Sigmoid colon (tissue), 7 donors: ENCODE measurements at places on chromosomes 3 and 15. TPM values are rescaled to one million over a fixed set of nuclear protein-coding genes. Genes with fewer than 3 reads are reported as not detected.

Gene SEC22C
- total RNA-seq, result 52.3 TPM

Gene ACAA1
- total RNA-seq, result 42.6 TPM

Gene RETNLB
- total RNA-seq, result not detected

Gene FAM3D
- 0.36 TPM for total RNA-seq

Gene ARGFX
- total RNA-seq, result not detected

Gene CACNA2D3
- 7.2 TPM for total RNA-seq

Gene SLC25A38
- total RNA-seq, result 26.8 TPM

Gene PAK6
- 3.0 TPM for total RNA-seq

DNA sequence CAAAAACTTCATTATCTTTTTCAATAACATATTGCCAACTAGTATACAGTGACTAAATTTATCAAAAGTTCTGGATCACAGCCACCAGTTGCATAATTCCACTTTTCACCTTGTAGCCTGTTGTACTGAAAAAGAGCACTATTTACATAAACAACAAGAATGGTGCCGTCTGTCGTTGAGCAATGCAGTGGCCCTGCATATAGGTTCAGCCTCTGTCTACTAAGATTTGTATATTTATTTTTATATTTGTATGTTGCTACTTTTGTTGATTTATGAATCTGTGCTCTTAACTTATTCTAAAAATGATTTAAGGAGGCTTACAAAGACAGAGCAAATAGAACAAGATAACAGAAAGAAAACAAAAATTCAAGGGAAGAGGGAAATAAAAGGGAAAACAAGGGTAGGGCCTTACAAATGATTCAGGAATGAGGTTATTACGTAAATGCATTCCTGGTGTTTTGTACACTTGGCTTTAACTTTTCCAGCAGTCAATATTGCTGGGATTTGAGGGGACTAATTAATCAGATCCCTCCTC is 257.6 kb upstream of the STT3B start:
- peaks cover 5% of the 10 kb centered on the region for H3K4me1 ChIP-seq
- H3K36me3 ChIP-seq, result no peaks in the 10 kb centered on the region
- no peaks in the 10 kb centered on the region for H3K27me3 ChIP-seq
- no peak overlapping the region for H3K4me3 ChIP-seq
- no peak for DNase-seq

GRCh38 chr3:16140894-16141285 is 33.6 kb upstream of the GALNT15 start:
- H3K36me3 ChIP-seq, result no peaks in the 10 kb centered on the region
- DNase-seq, result no peak
- H3K4me1 ChIP-seq, result no peaks in the 10 kb centered on the region
- H3K4me3 ChIP-seq, result no peak overlapping the region
- peak overlapping the region; percentile 45 for H3K27ac ChIP-seq
- no peaks in the 10 kb centered on the region for H3K27me3 ChIP-seq

- no peaks in the 10 kb centered on the region for H3K36me3 ChIP-seq
- no peak overlapping the region for H3K27ac ChIP-seq
- no peaks in the 10 kb centered on the region for H3K27me3 ChIP-seq
- DNase-seq, result peak; percentile 72
Measured at GRCh38 chr15:77107531-77108355, 36.8 kb upstream of the TSPAN3 start.

DNA sequence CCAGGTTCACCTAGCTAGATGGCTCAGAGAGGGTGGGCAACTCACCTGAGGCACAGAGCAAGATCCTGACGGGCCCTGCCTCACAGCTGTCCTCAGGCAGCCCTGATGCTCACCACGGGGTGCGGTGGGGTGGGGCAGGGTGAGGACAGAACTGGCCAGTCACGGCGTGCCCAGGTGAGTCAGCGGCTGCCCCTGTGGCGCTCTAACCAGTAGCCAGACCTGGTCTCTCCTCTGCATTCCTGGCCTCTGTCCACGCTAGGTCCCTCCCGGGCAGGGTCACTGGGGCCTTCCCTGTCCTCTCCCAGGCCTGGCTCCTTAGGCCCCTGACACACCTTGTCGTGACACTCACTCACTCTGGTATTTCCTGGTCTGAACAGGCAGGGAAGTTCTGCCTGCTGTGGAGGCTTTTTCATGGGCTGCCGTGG is 901 bp downstream of the ALS2CL start:
- H3K27me3 ChIP-seq, result no peaks in the 10 kb centered on the region
- no peaks in the 10 kb centered on the region for H3K36me3 ChIP-seq
- no peak for DNase-seq

- peaks cover 11% of the 10 kb centered on the region for H3K36me3 ChIP-seq
- peaks cover 17% of the 10 kb centered on the region for H3K4me1 ChIP-seq
- H3K27me3 ChIP-seq, result no peaks in the 10 kb centered on the region
- H3K27ac ChIP-seq, result peak overlapping the region; percentile 38
- no peak overlapping the region for H3K4me3 ChIP-seq
- no peak for DNase-seq
Measured at GRCh38 chr3:158709666-158710083, 22.6 kb downstream of the RARRES1 start.

DNA sequence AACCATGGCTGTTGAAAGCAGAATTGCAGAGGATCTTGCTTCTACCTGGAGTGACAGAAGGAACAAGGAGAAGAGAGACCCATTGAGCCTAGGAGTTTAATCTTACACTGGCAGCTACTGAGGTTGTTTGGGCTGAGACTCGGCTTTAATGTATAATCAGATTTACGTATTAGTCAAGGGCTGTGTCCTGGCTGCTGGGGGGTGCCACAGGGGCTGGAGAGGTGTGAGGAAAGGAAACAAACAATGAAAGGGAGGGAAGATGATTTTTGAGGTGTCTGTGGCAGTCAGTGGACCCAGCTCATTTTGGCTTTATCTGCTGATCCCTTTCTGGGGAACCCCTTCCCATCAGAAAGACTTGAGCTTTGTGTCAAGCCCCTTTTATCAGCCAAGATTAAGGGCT is 95.7 kb downstream of the PRICKLE2 start:
- no peak overlapping the region for H3K4me3 ChIP-seq
- H3K4me1 ChIP-seq, result no peaks in the 10 kb centered on the region
- no peak overlapping the region for H3K27ac ChIP-seq
- no peak for DNase-seq
- no peaks in the 10 kb centered on the region for H3K27me3 ChIP-seq
- H3K36me3 ChIP-seq, result no peaks in the 10 kb centered on the region

GRCh38 chr15:80167936-80168335 is 15.1 kb downstream of the FAH start:
- H3K27ac ChIP-seq, result no peak overlapping the region
- DNase-seq, result peak; percentile 26
- H3K27me3 ChIP-seq, result no peaks in the 10 kb centered on the region
- H3K36me3 ChIP-seq, result peaks cover 9% of the 10 kb centered on the region
- no peaks in the 10 kb centered on the region for H3K4me1 ChIP-seq

DNA sequence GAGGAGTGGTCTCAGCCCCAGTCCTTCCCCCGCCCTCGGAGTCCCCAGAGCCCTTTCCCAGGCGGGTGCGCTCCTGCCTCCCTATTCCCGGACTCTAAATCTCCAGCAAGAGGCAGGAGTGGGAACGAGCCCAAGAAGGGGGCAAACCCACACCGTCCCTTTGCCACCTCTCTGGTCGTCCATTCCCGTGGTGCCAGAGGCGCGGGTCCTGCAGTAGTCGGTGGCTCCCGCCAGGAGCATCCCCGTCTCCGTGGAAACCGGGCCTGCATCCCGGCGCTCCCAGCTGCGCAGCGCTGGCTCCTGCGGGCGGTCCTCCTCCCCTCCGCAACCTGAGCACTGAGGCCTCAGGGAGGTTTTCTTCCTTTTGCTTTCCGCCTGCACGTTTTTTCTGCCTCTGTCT is 44.8 kb downstream of the LHFPL4 start:
- no peaks in the 10 kb centered on the region for H3K36me3 ChIP-seq
- no peak overlapping the region for H3K4me3 ChIP-seq
- H3K27me3 ChIP-seq, result peaks cover 38% of the 10 kb centered on the region
- no peak overlapping the region for H3K27ac ChIP-seq
- DNase-seq, result no peak

GRCh38 chr3:4708230-4708629 is 215.1 kb downstream of the ITPR1 start:
- H3K36me3 ChIP-seq, result peaks cover 35% of the 10 kb centered on the region
- H3K4me1 ChIP-seq, result no peaks in the 10 kb centered on the region
- H3K27ac ChIP-seq, result no peak overlapping the region
- H3K27me3 ChIP-seq, result no peaks in the 10 kb centered on the region

GRCh38 chr15:66964111-66964738 is 101.2 kb upstream of the SMAD3 start:
- DNase-seq, result no peak
- H3K27me3 ChIP-seq, result no peaks in the 10 kb centered on the region
- no peak overlapping the region for H3K27ac ChIP-seq
- no peaks in the 10 kb centered on the region for H3K4me1 ChIP-seq

DNA sequence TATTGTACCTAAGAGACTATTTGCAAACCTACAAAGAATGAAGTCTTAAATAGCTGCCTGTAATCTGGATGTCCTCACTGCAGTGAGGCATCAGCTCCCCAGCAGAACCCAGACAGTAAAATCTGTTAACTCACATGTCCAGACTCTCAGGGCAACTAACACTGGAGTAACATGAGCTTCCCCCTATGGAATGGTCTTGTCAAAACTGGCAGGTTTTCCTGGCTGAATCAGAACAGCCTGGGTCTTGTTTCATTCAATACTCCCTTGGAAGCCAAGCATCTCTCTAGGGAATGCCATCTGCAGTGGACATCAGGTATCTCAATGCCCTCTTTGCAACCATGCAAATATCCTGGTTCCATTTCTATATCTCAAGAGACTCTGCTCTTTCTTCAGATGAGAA is 24.4 kb downstream of the PTPN9 start:
- no peak overlapping the region for H3K27ac ChIP-seq
- DNase-seq, result no peak
- no peaks in the 10 kb centered on the region for H3K36me3 ChIP-seq
- H3K4me3 ChIP-seq, result no peak overlapping the region
- no peaks in the 10 kb centered on the region for H3K4me1 ChIP-seq

- DNase-seq, result peak; percentile 20
- H3K36me3 ChIP-seq, result no peaks in the 10 kb centered on the region
- no peak overlapping the region for H3K27ac ChIP-seq
- H3K4me1 ChIP-seq, result no peaks in the 10 kb centered on the region
- no peak overlapping the region for H3K4me3 ChIP-seq
Measured at GRCh38 chr15:70182858-70183695, 85.4 kb upstream of the TLE3 start.

- H3K27me3 ChIP-seq, result no peaks in the 10 kb centered on the region
- H3K4me1 ChIP-seq, result no peaks in the 10 kb centered on the region
- no peak overlapping the region for H3K4me3 ChIP-seq
- no peaks in the 10 kb centered on the region for H3K36me3 ChIP-seq
- DNase-seq, result no peak
Measured at GRCh38 chr3:38154625-38155255, 10.6 kb upstream of the OXSR1 start.

DNA sequence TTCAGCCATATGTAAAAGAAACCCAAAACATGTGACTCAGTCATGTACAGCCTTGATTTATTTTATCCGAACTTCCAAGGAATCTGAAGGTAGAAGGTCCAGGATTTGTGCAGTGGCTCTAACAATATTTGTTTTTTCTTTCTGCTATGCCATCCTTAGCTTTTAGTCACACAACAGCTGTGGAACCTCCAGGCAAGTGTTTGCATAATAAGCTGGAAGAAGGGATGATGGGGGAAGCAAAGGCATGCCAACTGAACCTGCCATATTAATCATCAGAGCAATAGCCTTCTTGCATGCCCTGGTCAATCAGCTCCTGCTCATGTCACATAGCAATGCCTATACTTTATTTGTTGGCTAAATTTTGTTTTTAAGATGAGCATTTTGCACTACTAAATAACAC is 444.7 kb upstream of the ARPP21 start:
- H3K27me3 ChIP-seq, result no peaks in the 10 kb centered on the region
- no peak for DNase-seq
- H3K4me1 ChIP-seq, result no peaks in the 10 kb centered on the region
- H3K36me3 ChIP-seq, result no peaks in the 10 kb centered on the region

DNA sequence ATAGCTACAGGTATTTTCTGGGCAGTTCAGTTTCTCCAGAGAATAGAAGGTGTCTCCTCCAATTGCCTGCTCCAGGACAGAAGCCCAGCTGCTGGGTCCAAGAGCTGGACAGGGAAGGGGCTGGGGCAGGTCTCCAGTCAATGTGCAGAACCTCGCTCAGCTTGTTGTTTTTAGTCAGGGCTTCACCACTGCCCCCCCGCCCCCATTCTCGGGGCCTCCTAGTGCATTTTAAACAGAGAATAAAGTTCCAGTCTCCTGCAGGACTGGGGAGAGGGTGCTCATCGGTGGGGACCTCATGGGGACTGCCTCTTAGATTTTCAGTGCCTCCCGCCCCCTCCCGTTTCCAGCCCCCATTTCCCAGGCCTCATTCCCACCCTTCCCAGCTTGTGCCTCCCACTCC is 216.6 kb downstream of the XXYLT1 start:
- H3K4me3 ChIP-seq, result no peak overlapping the region
- H3K27ac ChIP-seq, result no peak overlapping the region
- H3K4me1 ChIP-seq, result no peaks in the 10 kb centered on the region
- H3K36me3 ChIP-seq, result no peaks in the 10 kb centered on the region
- H3K27me3 ChIP-seq, result no peaks in the 10 kb centered on the region

- no peaks in the 10 kb centered on the region for H3K36me3 ChIP-seq
- no peak for DNase-seq
- H3K4me1 ChIP-seq, result no peaks in the 10 kb centered on the region
- H3K27me3 ChIP-seq, result no peaks in the 10 kb centered on the region
- no peak overlapping the region for H3K27ac ChIP-seq
Measured at GRCh38 chr15:39456582-39457330, 124.1 kb upstream of the THBS1 start.

GRCh38 chr15:79064496-79064895 is 26.1 kb downstream of the RASGRF1 start:
- H3K27ac ChIP-seq, result no peak overlapping the region
- no peak overlapping the region for H3K4me3 ChIP-seq
- no peaks in the 10 kb centered on the region for H3K27me3 ChIP-seq
- DNase-seq, result no peak

- no peaks in the 10 kb centered on the region for H3K36me3 ChIP-seq
- H3K4me1 ChIP-seq, result no peaks in the 10 kb centered on the region
- H3K4me3 ChIP-seq, result no peak overlapping the region
- no peaks in the 10 kb centered on the region for H3K27me3 ChIP-seq
- no peak overlapping the region for H3K27ac ChIP-seq
Measured at GRCh38 chr15:72285927-72286516, 13.7 kb upstream of the PARP6 start.

- no peak for DNase-seq
- H3K36me3 ChIP-seq, result no peaks in the 10 kb centered on the region
- H3K4me1 ChIP-seq, result peaks cover 8% of the 10 kb centered on the region
- H3K27me3 ChIP-seq, result no peaks in the 10 kb centered on the region
- no peak overlapping the region for H3K27ac ChIP-seq
Measured at GRCh38 chr3:53199834-53200233, 38.8 kb downstream of the PRKCD start.

DNA sequence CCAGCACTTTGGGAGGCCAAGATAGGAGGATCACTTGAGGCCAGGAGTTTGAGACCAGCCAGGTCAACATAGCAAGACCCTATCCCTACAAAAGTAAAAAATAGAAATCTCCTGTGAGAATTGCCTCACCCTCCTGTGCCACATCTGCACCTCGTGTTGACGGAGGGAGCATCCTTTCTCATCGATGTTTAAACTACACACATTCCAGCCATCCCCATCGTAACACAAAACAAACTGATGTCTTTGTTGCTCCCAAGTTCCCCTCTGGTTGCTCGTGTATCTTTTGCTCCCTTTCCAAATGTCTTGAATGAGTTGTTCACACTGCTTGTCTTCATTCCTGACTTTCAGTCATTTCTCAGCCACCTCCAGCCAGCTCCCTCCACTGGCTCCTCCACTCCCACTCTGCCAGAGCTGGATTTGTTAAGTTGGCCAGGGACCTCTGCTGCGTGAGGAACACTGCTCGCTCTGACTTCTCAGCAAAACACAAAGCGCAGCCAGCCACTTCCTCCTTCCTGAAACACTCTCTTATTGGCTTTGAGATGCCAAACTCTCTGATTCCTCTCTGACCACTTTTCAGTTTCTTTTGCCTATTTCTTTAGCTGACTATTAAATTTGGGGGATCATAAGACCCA is 53.6 kb upstream of the ATP13A3 start:
- H3K4me3 ChIP-seq, result no peak overlapping the region
- no peaks in the 10 kb centered on the region for H3K4me1 ChIP-seq
- H3K36me3 ChIP-seq, result no peaks in the 10 kb centered on the region
- H3K27me3 ChIP-seq, result no peaks in the 10 kb centered on the region
